ENCODE measurements at places on chromosomes 3 and 15.

- DNase-seq: peak; percentile 71
These were observed 276.6 kb downstream of the RPLP1 start for GRCh38 chr15:69729167-69729748.

DNA sequence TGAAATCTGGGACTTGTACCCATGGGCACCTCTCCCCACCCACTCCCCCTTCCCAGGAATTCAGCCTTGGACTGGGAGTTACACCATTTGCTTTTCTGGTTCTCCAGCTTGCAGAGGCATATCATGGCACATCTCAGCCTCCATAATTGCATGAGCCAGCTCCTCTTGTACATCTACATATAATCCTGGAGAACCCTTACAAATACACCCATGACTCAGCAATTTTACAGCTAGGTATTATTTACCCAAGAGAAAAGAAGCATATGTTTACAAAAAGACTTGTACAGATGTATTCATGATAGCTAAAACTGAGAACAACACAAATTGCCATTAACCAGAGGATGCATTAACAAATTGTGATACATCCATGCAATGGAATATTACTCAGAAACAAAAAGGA is 58.4 kb downstream of the RPLP1 start:
- DNase-seq: no peak

GRCh38 chr15:65110676-65111292 is 4.2 kb downstream of the UBAP1L start:
- no peak for DNase-seq

DNA sequence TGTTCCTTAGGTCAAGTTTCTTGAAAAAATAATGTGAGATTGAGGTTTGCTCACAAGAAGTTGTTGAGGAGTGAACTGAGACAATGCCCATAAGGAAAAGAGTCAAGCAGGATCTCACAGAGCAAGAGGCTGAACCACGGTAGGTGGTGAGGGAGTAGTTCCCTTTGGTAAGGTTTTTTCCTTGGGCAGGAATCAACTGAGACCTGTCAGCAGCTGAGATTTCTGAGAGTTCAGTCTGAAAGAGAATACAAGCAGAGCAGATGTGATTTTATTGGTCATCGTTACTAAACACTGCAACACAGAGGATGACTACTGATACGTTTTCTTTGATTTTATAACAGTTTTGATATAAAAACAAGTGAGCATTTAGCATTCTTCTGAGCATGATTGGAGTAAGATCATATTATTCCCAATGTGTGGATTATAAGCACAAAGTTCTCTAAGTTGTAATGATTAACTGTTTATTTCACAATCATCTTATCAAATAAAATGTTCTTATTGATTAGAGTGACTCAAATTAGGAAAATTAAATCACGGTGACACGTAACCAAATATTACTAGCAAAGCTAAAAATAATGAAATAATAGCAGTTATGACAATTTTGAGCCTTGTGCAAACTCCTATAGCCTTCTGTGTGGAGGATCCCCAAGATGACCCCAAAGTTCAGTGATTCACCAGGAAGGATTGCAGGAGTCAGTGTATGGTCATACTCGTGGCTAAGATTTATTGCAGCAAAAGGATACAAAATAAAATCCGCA is 346.2 kb upstream of the ZNF717 start:
- no peak for DNase-seq

DNA sequence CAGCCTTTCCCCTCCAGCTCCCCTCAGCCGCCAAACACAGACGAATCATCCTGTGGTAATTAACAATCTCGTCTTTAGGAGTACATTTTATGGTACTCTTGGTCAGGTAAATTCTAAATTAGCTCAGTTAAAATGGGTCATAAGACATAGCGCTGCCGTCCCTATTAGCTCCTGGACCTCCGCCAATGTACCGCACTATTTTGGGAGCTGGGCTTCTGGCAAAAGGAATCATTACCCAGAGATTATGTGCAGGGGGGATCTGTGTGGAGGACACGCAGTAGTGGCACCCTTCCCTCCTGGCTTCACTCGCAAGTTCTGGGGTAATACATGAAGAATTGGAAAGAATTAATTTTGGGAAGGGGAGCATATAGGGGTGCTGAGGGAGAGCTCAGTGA is 68.6 kb upstream of the ONECUT1 start:
- no peak for DNase-seq

GRCh38 chr3:111776827-111777483 is 82.1 kb upstream of the PHLDB2 start:
- DNase-seq: no peak

DNA sequence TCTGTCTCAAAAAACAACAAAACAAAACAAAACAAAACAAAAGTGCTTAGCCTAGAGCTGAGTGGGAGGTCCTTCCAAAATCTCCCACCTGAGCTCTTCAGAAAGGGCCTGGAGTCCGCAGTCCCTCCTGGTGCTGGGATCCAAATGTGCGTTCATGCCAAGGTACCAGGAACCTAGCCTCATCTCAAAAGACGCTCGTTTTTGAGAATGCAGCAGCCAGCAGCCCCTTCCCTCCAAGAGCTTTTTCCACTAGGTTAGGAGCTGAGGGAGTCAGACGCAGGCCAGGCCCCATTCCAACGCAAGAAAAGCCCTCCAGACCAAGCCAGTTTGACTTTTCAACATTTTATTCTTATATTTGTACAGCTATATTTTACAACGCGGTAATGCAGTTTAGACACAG is 18.7 kb upstream of the RTP2 start:
- DNase-seq: no peak

DNA sequence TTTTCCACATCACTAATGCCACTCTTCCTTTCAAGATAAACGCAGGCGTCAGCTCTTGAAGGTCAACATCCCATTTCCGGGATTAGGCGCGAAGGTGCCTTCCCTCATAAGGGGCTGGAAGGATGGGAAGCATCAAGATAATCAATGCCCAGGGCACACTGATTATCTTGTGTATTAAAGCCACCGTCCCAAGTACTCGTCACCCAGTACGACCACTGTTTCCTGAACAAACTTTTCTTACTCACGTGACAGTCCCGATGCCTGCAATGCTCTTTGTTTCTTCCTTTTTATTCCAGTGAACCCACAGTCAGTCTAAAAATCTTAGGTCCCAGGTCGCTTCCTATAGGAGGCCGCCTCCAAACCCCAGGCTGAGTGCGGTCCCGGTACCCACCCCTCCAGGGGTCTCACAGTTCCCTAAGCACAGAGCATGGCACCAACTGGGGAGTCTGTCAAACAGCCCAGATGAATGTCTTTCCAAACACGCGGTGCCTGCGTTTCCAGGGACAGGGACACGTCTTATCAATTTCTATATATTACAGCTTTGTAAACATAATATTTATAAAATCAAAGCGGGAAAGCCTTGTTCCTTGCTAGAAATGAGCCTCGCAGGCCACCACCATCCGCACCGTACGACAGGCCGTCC is 589 bp downstream of the ANAPC13 start:
- DNase-seq: no peak

DNA sequence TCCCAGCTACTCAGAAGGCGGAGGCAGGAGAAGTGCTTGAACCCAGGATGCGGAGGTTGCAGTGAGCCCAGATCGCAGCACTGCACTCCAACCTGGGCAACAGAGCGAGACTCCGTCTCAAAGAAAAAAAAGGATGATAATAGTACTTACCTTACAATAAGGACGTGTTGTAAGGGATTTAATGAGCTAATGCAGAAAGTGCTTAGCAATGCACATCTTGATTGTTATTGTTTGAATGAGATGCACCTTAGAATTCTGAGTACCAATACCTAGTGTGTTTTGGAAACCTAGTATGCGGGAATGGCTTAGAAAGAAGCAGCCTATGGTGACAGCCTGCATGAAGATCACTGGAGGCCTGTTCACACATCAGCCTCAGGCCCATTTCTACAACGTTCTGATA is 19.5 kb downstream of the SNUPN start:
- DNase-seq: no peak

GRCh38 chr3:194575484-194576210 is 57.6 kb downstream of the TMEM44 start:
- DNase-seq: no peak

GRCh38 chr3:59418836-59419235 is 369.0 kb upstream of the CFAP20DC start:
- DNase-seq: no peak

GRCh38 chr3:16464511-16465148 is 48.9 kb downstream of the RFTN1 start:
- no peak for DNase-seq

- DNase-seq: no peak
These were observed 72.5 kb downstream of the GPR156 start for GRCh38 chr3:120212505-120212904.

DNA sequence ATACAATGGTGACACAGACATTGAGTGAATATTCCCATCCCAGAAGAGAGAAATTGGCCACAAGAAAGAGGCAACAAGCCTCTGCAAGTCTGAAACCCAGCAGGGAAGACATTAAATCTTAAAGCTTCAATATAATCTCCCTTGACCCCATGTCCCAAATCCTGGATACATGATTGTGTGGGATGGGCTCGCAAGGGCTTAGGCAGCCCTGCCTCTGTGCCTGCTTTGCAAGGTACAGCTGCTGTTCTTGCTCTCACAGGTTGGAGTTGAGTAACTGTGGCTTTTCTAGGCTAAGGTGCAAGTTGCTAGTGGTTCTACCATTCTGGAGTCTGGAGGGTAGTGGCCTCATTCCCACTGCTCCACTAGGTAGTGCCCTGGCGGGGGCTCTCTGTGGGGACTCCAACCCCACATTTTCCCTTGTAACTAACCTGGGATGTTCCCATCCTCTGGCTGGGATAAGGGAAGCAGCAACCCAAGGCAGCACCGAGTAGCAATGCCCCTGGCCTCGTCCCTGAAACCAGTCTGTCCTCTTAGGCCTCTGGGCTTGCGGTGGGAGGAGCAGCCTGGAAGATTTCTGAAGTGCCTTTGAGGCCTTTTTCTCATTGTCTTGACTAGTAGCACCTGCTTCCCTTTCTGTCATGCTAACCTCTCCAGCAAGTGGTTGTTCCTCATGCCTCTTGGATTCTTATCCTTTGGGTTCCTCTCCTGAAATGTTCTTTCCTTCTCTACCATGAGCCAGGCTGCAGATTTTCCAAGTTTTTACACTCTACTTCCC is 90.0 kb downstream of the FAM174B start:
- no peak for DNase-seq

DNA sequence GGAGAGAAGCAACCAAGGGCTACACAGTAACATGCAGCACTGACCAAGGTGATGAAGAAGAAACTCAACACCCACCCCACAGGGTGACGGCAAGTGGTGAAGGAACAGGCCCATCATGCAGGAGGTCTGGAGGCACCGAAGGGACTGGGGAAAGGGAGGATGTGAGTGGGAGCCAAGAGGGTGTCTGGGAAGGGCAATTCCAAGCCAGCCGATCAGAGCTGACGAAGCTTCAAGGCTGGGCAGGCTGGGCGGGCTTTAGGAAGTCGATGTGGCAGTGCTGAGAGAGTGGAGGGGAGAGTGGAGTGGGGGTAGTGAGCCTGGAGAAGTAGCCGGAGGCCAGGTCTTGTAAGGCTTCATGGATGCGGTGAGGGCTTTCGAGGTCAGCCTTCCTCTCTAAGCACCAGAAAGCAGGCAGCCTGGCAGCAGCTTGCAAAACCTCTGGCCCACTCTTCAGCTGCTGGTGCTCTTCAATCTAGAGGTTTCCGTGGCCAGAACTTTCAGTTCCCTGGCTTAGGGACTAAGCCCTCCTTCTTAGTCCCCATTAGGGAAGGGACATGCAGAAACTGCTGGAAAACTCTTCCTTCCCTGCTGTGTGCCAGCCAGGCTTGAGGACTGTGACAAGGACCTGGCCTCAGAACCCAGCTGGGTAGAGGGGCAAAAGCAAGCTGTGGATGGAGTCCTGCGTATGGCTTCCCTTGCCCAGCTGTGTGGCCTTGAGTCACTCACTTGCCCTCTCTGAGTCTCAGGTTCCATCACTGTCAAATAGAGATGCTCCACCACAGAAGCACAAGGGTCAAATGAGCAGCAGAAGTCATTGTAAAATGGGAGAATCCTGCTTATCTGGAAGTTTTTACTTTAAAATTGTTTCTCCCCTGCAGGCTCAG is 72.1 kb downstream of the TLE3 start:
- no peak for DNase-seq

- DNase-seq: no peak
These were observed 19.2 kb downstream of the MLF1 start for GRCh38 chr3:158590223-158590622.

DNA sequence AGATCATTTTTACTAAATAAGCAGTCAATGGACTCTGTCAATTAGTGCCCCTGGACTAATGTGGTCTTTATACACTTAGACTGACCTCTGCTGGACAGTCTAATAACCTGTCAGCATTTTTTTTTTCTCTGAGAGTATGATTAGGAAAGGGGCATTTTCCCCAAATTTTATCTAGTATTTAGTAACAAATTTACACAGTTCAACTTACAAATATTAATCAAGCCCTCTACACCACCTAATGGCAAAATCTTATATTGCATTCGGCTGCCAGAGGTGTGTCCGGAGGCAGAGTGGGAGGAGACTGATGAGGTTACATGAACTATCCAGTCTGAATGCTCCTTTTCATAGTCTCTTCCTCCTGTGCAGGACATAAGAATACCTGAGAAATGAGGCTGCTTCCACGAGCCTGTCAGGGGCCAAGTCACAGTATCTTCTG is 36.0 kb upstream of the COLQ start:
- peak; percentile 8 for DNase-seq

DNA sequence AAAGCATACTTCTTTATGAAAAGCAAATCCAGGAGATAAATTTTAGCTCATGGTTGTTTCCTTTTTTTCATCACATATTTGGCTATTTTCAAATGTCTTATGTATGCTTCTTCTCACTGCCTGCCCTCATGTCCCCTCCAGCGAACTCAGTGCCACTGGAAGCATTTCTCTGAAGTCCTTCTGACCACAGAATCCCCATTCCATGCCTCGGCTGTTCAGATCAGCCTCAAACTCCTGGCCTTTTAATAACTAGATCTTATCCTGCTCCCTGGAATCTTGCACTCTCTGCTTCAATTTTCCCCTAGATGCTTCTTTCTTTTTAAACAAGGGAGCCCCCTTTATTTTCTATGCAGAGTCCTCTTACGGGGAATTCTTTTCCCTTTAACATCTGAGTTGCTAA is 10.1 kb downstream of the ETV5 start:
- DNase-seq: no peak

DNA sequence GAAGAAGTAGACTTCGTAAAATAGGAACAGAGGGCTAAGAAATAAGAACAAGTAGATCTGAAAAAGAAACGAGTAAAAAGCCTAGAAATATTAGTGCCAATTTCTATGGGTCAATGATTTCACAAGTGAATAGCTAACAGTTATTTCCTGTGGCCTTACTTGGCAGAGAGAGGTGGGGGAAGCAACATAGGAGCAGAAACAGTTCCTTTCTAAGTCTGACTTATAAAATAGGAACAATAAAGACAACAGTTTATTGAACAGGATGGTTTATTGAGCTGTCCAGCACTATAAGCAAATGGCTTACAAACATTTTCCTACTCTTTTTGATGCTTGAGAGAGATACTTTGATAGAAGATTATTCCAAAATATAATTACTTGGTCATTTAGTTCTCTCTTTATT is 37.9 kb downstream of the AGTR1 start:
- no peak for DNase-seq

DNA sequence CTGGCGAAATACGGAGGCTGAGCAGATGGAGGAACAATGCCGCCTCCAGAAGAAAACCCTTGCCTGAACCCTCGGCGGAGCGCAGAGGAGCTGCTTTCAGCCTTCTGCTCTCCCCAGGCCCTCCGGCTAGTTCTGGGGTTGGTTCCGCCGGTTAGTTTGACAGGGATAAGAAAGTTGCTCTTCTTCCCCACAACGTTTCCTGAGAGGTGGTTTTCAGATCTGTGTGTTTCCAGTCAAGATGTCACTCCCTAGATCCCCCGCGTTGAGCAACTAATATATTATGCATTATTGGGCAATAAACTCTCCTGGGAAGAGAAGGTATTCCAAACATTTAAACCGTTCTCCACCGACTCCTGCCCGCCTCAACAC is 551 bp downstream of the NLGN1 start:
- DNase-seq: no peak

Measured in activated naive CD4-positive, alpha-beta T cell (primary cell).